ENCODE measurements at places on chromosomes 6 and 20. TPM values are rescaled to one million over a fixed set of nuclear protein-coding genes. Genes with fewer than 3 reads are reported as not detected.
A peak's percentile ranks its signal among the peaks of the same experiment; 100 is the strongest.

DHX16 gene
- 31.2 TPM for total RNA-seq

MCHR2 gene
- not detected for total RNA-seq

DNA sequence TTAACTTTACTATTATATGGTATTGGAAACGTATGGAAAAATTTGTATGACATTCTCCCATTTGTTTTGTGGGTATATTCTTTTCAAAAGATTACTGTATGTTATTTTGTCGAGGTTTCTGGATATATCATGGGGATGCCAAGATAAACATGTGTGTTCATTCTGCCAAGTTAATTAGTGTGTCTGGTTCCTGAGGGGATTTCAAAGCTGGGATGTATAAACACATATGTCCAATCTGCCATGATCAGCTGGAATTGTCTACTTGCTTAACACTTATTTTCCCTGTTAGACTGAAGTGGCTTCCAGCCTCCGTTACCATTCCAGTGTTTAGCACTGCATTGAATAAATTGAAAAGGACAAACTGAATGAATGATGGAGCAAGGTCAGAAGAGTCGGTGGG is 86.2 kb downstream of the DNAH8 start:
- no peak for DNase-seq

ABHD16B gene
- total RNA-seq = not detected

DNA sequence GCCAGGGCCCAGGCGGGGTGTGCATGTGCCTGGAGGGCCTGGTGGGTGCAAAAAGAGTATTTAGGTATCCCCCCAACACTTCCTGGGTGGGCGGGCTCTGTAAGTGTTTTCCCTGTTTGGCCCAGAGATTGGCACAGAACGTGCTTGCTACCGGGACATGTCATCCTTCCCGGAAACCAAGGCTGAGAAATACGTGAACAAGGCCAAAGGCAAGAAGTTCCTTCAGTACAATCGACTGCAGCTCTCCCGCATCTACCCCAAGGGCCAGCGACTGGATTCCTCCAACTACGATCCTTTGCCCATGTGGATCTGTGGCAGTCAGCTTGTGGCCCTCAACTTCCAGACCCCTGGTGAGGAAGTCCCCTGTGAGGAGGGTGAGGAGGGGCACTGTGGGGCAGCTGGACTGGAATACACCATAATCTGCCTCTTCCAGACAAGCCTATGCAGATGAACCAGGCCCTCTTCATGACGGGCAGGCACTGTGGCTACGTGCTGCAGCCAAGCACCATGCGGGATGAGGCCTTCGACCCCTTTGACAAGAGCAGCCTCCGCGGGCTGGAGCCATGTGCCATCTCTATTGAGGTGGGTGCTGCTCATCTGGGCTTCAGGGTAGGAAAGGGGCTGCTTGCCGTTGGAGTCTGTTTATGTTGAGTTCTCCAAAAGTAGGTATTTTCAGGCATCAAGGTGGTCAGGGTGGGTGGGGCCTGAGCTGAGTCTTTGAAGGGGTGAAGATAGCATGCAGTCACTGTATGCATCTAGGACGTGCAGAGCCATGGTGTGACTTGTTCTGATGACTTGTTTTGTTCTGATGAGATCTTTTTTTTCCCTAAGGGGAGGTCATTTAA is 35.2 kb downstream of the PLCG1 start:
- DNase-seq = no peak

DNA sequence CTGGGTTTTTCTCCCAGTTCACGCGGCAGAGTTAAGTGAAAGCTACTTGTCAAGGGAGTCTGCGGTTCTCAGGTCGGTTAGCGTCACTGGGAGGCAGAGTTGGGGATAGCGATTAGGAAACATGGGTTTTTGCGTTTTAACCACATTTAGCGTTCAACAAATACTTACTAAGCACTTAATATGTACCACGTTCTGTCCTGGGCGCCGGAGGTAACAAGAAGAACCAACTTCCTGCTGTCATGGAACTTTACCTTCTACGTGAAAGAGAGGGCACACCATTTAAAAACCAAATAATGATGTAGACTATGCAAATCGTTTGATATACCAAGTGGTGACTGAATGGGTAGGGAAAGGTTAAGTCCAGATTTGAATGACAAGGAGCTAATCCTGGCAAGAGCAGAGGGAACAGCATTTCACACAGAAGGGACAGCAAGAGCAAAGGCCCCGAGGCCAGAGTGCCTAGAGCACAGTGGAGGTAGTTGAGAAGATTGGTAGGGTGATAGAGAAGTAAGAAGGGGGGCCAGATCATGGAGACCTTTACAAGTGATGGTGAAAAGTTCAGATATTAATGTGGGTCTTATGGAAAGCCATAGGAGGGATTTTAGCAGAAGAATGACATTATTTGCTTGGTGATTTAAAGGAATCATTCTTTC is 744 bp downstream of the RIOK1 start:
- DNase-seq = no peak

KHDC1L gene
- total RNA-seq = not detected

DNA sequence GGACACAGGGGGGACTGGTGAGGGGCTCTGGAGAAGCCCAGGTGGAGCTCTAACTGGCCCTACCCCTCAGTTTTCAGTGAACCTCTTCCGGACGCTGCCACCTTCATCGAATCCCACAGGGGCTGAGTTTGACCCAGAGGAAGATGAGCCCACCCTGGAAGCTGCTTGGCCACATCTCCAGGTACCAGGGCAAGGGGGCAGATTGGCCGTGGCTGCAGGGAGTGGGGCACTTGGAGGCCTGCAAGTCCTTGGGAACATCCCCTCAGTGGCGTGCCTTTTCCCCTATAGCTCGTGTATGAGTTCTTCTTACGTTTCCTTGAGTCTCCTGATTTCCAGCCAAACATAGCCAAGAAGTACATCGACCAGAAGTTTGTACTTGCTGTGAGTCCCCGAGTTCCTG is 6.6 kb downstream of the MEA1 start:
- no peak for DNase-seq

GRCh38 chr20:40203032-40203431 is 486.0 kb downstream of the MAFB start:
- DNase-seq = no peak

- DNase-seq = peak; percentile 89
Observed at GRCh38 chr6:149922642-149923326, at the start of gene RAET1G. Gene RAET1G (minus strand): TSS chr6:149923121. CDS start chr6:149923010, 111 bp downstream.

DNA sequence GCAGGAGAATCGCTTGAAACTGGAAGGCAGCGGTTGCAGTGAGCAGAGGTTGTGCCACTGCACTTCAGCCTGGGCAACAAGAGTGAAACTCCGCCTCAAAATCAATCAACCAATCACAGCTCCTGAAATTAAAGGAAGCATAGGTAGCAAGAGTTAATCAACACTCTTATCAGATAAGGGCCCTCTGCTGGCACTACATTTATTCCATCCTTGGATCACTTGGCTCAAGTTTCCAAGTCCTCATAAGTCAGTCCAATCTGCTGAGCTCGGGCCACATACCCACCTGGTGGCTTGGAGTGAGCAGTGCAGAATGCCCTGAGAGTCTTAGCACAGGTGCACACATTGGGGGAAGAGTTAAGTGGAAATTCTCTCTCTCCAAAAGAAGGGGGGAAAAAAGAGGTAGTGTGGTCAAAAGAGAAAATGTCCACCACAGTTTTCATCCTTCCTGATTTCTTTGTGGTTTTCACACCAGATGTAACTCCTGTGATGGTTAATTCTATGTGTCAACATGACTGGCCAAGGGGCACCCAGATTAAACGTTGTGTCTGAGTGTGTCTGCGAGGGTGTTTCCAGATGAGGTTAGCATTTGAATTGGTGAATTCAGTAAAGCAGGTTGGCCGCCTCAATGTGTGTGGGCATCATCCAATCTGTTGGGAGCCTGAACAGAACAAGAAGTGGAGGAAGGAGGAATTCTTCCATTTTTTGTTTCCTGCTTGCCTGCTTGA is 14.2 kb upstream of the FAM8A1 start:
- DNase-seq = peak; percentile 59

DNA sequence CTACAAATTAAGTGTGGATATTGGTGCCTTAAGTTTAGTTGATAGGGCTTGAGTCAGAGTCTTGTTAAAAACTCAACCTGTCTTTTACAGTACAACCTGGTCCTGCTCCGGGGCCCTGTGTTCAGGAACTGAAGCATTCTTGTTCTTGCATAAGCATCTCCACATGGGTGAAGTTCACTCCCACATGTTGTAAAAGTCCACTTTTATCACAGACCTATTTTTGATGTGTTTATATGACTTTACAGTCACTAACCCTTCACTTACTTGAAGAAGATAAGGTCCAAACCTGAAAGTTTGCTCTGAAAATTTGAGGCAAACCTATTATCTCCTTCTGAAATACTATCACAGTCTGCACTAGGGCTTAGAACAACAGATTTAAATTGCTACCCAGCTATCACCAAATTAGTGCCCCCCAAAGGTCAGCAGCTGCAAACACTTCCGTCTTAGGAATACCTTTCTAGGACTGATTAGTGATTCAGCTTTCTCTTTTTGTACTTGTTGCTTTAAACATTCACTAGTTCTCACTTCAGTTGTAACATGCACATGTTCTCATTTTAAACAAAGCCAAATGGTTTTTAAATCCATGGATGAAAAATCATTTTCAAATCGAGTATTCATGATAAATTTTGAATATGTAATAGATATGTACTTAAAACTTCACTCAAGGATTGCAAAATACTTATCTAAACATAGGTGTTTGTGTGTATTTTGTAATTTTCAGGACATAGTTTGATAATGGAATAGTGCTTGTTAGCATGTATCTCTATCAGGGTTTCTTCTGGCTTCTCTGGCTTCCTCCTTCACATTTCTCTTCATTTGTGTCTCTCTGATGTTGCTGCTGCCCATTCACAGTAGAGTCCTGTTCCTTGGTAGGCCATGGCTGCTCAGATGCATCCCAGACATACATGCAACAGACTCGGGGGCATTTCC is 469.8 kb upstream of the SOX4 start:
- no peak for DNase-seq

- DNase-seq = no peak
Observed at GRCh38 chr6:39791850-39792539, at the start of gene DAAM2. Gene DAAM2 (plus strand): TSS chr6:39792376. CDS start chr6:39856303, 63,927 bp downstream.

RAMACL gene
- 1.1 TPM for total RNA-seq

CBLN4 gene
- not detected for total RNA-seq

DNA sequence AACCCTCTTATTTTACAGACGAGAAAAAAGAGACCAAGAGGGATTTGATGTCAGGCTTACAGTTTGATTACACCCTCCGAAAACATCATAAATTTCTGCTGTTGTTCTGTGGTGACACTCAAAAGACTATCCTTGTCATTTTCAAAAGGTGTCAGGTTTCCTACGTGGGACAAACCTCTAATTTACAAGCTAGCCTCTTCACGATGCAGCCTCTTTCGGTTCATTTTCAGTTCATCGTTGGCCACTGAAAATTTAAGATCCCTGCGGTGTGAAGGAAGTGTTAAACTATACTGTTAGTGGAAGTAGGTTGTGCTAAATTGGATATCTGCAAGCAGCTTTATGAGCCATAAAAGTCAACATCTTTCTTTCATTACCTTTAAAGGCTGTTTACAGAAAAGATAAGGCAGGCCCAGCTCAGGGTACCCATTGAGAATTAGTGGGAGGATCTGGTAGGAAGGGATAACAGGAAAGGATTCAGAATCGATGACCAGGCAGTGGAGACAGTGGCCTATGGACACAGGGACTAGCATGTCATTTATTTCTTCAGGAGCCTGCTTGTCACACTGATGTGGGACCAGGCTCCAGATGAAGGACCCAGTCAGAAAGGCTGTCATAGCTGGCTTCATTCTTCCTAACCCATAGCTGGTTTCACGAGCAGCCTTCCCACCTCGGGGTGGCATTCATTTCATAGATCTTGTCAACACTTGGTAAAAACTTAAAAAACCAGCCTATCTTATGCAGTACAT is 329.1 kb upstream of the SOX4 start:
- DNase-seq = no peak

RAB32 gene
- total RNA-seq = 31.1 TPM

STMND1 gene
- 2.2 TPM for total RNA-seq

DNA sequence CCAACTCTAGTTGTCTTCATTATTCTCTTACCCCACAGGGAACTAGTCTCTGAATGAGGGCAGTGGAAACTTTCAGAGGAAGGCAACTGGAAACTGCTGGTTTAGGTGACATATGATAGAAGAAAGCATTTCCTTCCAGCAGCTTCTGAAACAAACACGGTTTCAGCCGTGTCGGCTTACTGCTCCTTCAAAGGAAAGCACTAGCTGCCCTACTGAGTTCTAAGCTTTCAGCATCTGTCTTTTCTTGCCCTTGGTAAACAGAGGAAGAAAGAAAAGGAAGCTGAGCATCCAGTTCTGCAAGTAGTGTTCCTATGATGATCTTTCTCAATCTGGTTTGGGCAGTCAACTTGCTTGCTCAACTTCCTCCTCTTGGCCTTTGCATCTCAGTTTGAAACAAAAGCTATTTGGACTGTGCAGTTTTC is 117.5 kb upstream of the CEP85L start:
- no peak for DNase-seq

SERPINB1 gene
- total RNA-seq = 62.0 TPM

RRBP1 gene
- total RNA-seq = 355 TPM

GRCh38 chr6:41536795-41537758 is 9.1 kb upstream of the FOXP4 start:
- DNase-seq = peak; percentile 49

- no peak for DNase-seq
Observed at GRCh38 chr6:160430751-160431150, 82.6 kb downstream of the SLC22A3 start.

DNA sequence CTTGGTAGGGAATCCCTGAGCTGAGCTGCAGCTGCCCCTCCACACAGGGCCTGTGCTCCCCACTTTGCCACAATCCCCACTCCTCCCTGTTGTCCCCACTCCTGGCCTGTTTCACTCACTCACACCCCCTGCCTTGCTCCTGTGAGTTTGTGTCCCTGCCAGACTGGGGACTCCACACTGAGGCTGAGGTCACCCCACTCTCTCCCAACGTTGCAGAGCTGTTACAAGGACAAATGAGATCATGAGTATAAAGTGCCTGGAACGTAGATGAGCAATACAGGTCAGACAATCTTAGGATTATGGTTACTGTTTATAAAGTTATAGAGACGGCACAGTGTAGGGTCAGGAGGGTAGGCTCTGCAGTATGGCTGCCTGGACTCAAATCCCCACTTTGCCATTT is 426.0 kb upstream of the SULF2 start:
- DNase-seq = no peak

- peak; percentile 30 for DNase-seq
Observed at GRCh38 chr20:8796088-8796660, 272.7 kb upstream of the PLCB4 start.
